ENCODE measurements at places on chromosomes 11 and 22. TPM values are rescaled to one million over a fixed set of nuclear protein-coding genes. Genes with fewer than 3 reads are reported as not detected.

GRCh38 chr11:64514590-64514989 lies 76.4 kb upstream of the SLC22A12 start:
- no peak for DNase-seq

- no peak for DNase-seq
Measured at GRCh38 chr11:43819926-43820325, 60.7 kb upstream of the ALKBH3 start.

Gene LRRC56
- total RNA-seq = 2.6 TPM

Gene SYNGR1
- 49.5 TPM for total RNA-seq

Gene ARHGAP1
- total RNA-seq = 38.4 TPM

All from glutamatergic neuron (in vitro differentiated cells).